Activated CD4-positive, alpha-beta T cell treated with anti-CD3 and anti-CD28 coated beads, Interleukin-2, amount 50 U/mL, for 4 hours (primary cell): ENCODE measurements at places on chromosomes 7 and 10.
A peak's percentile ranks its signal among the peaks of the same experiment; 100 is the strongest.

DNA sequence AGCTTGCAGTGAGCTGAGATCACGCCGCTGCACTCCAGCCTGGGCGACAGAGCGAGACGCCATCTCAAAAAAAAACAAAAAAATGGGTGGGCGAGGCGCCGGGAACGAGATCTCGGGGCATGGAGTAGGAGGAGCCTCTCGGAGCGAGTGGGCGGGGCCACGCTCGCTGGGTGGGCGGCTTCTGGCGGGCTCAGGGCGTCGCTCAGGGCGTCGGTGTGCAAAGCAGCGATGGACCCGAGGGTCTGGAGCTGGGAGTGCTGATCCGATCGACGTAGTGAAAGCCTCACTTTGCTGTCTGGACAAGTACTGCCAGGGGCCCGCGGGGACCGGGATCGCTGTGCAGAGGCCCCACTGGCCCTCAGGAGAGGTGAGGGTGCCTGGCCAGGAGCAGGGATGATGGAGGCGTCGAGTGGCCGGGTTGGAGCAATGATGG is 22.6 kb upstream of the AMZ1 start:
- DNase-seq: no peak

DNA sequence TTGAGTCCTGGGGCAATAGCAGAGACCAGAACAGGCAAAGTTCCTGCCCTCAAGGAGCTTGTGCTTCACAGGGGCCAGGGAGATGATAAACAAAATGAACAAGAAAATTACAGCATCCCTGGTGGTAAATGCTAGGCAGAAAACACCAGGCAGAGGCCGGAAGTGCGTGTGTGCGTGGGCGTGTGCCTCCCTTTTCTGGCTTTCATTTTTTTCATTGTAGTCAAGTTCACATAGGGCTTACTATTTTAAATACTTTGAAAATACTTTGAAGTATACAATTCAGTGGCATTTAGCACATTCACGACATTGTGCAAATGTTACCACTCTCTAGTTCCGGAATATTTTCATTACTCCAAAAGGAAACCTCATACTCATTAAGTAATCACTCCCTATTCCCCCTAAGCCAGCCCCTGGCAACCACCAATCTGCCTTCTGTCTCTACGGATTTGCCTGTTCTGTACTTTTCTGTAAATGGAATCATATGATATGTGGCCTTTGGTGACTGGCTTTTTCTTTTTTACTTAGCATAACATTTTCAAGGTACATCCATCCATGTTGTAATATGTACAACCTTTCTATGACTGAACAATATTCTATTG is 88.1 kb upstream of the PDCD4 start:
- DNase-seq: peak; percentile 76

GRCh38 chr10:100792574-100792973 is 47.2 kb downstream of the PAX2 start:
- DNase-seq: no peak

- peak; percentile 5 for DNase-seq
These were observed 1.0 kb downstream of the GRM8 start for GRCh38 chr7:127251465-127252376.

- DNase-seq: no peak
These were observed 256.6 kb downstream of the ARHGAP21 start for GRCh38 chr10:24467136-24467535.

DNA sequence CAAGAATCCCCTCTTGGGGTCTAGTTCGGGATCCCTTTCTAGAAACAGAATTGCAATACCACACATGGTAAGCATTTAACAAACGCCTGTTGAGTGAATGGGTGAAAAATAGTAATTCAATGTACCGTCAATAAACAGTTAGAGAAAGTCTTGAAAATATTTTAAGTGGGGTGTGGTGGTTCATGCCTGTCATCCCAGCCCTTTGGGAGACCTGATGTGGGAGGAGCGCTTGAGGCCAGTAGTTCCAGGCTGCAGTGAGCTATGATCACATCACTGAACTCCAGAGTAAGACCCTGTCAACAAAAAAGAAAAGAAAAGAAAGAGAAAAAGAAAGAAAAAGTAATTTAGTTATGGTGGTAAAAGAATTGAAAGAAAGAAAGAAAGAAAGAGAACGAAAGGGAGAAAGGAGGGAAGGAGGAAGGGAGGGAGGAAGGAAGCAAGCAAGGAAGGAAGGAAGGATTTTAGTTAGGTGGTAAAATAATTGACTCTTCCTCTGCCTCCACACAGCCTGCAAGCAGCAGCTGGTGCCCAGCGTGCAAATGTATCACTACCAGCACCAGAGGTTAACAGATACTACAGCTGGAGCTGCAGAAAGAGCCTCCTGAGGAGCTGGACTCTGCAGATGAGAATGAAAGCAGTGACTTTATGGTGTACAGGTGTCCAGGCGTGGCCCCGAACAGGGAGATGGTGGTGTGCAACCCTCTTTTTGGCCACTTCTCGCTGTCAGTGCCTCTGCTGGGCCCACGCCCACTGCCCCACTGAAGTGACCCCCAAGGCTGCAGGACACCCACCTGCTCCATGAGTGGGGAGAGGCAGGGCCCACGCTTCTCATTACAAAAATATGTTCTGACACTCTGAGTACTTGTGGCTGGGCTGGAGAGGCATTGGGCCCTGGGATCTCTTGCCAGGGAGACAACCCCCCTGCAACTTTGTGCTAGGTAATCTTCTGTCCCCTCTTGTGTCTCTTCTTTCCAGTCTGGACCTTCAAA is 135.4 kb downstream of the BAMBI start:
- DNase-seq: no peak

- DNase-seq: no peak
These were observed 16.2 kb upstream of the ICA1 start for GRCh38 chr7:8278183-8278582.

GRCh38 chr7:75739796-75740672 is 1.3 kb upstream of the HIP1 start:
- no peak for DNase-seq

GRCh38 chr10:121323443-121323842 is 274.8 kb downstream of the FGFR2 start:
- DNase-seq: no peak

GRCh38 chr7:101828301-101829020 is 11.0 kb downstream of the CUX1 start:
- DNase-seq: no peak

DNA sequence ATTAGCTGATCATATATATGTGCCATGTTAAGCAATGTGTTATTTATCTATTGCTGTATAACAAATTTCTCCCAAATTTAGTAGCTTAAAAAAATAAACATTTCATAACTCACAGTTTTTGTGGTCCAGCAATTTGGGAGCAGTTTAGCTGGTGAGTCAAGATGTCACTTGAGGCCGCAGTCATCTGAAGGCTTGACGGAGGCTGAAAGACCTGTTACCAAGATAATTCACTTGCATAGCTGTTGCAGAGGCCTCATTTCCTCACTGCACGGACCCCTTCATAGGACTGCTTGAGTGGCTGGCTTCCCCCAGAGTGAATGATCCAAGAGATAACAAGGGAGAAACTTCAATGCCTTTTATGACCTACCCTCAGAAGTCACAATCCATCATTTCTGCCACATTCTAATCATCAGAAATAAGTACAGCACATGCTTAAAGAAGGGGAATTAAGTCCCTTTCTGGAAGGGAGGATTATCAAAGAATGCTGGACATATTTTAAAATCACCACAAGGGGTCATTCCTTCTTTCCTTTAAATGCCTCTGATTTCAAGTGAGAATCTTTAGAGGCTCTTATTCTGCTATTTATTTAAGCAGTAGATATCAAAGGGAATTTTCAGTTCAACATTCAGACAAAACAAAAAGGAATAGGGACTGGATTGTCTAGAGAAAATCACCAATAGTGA is 10.5 kb upstream of the SRPK2 start:
- no peak for DNase-seq

DNA sequence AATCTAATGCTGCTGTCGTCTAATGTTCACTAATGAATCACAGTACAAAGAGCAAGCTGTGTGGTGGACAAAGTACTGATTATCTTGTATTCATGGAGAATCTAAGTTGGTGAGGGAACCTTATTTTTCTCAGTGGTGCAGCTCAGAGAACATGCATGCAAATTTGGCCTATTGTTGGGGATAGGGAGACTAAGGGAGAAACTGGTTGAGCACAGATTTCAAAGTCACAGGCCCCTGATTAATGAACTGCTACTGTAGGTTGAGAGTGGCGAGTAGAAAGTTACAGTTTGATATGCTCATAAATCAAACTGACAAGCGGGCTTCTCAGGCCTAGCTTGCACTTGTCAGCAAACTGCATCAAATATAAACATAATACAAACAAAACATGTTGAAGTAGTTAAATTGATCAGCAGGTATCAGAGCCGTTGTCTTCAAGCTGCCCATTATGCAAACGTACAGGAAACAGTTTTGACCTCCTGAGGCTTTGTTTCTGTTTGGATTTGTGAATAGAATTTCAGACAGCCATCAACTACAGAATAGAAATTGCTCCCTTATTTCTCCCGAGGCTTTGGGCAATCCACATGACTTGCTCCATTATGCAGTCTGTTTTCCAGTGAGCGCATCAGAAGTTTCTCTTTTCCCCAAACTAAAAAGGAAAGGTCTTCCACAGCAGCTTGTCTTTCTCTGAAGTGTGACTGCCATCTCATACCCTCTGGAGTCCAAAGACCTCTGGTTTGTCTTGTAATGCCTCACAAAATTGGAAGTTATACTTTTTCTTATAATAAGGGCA is 215.8 kb downstream of the FOXP2 start:
- DNase-seq: no peak

DNA sequence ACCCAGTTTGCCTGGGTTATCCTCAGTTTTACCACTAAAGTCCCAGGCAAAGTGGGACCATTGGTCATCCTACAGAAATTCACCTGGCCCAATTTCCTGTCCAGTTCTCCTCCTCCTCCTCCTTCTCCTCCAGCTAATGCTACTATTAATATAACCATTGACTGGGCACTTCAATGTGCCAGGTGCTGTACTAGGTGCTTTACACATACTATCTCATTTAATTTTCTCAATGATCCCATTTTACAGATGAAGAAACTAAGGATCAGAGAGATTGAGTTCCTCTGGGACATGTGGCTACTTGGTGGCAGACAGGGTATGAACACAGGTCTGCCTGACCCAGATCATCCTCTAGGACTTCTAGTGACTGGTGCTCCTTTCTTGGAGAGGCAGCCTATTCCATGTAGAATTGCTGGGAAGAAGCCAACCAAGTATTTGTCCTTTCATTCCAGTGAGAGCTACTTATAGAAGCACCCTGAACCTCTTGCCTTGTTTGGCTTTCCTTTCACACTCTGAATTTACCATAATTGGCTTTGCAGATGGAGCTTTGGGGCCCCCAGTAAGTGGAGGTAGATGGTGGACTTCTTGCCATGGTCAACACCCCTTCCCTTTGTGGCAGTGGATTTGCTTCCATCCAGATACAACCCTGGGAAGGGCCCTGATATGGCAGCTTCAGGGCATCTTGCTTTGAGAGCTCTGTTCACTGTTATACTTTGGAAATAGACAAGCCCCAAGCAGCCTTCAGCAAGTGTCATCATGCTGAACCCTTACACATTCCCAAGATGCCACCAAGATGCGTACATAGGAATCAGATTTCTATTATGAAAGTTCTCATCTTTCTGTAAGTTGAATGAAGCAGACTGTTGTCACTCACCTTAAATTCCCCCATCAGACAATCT is 78.7 kb downstream of the MYOF start:
- DNase-seq: no peak

DNA sequence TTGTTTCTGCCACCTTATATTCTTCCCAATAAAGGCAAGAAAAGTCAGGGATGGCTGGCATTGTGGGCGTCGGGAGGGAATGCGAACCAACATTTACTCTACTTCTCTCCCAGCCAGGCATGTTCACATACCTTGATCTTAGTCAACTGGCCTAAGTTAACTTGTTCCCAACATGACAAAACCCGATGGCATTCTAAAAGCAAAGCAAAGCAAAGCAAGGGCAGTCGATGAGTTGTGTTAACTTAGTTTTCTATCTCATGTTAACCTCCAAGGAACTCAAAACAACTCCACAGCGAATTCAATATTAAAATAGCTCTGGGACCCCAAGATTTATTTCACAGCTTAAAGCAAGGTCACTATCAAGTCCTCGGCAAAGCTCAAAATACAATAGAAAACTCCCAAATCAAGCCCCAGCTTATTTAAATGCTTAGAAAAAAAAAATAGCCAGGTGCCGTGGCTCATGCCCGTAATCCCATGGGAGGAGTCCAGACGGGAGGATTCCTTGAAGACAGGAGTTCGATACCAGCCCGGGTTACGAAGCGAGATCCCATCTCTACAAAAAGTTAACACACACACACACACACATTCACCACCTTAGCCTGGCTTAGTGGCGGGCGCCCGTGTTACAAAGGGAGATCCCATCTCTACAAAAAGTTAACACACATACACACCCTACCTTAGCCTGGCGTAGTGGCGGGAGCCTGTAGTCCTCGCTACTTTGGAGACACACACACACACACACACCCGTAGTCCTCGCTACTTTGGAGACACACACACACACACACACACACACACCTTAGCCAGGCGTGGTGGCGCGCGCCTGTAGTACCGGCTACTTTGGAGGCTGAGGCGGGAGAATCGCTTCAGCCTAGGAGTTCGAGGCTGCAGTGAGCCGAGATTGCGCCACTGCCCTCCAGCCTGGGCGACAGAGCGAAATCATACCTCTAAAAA is 901 bp upstream of the CCNY start:
- no peak for DNase-seq

DNA sequence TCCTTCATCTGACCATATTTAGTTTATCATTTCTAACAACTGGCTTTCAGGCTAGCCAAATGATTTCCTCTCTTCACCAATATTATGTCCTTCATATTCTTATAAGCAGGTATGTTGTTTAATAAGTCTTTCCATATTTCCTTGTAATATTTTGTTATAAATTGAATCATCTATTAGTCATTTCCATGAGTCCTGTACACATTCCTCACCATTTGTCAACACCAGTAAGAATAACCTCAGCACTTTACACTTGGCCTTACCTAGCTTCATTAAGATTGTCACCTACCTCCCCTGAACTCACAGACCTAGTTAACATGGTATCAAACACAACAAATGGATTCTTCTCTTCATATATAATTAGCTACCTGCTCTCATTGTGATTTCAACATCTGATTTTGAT is 282.3 kb downstream of the SEMA3D start:
- no peak for DNase-seq

- no peak for DNase-seq
These were observed 271.8 kb upstream of the CACNA2D1 start for GRCh38 chr7:82715344-82715743.

DNA sequence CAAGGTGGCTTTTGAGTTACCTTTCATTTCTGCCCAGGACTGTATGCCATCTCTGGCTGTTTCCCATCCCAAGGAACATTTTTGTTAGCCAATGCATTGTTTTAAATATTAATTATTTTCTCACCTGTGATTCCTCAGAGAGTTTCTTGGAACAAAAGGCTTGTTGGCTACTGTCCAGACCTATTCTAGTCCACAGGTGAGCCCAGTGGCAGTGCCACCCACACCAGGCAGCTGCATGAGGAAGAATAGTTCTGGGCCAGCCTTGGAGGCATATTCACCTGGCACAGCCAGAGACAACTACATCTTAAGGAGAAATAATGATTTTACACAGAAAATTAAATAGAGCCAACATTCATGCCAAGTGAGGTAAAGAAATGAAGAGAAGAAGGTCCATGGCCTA is 123.9 kb downstream of the C1GALT1 start:
- no peak for DNase-seq

- no peak for DNase-seq
These were observed 130.9 kb downstream of the AGMO start for GRCh38 chr7:15430911-15431310.

GRCh38 chr10:78980815-78981214 is 88.0 kb upstream of the ZMIZ1 start:
- DNase-seq: no peak
